Stimulated activated CD4-positive, alpha-beta T cell treated with anti-CD3 and anti-CD28 coated beads, Interleukin-12 subunit alpha, Interleukin-12 subunit beta, amount 100 ng/mL, for 4 hours (primary cell): ENCODE measurements at places on chromosomes 16 and 17.

GRCh38 chr17:58538811-58539409 is 24.5 kb upstream of the MTMR4 start:
- no peak for DNase-seq

DNA sequence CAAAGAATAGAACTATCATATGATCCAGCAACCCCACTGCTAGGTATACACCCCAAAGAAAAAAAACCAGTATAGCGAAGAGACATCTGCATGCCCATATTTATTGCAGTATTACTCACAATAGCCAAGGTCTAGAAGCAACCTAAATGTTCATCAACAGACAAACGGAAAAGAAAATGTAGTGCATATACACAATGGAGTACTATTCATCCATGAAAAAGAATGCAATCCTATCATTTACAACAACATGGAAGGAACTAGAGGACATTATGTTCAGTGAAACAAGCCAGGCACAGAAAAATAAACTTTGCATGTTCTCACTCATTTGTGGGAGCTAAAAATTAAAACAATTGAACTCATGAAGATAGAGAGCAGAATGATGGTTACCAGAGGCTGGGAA is 55.3 kb downstream of the WDR59 start:
- no peak for DNase-seq

DNA sequence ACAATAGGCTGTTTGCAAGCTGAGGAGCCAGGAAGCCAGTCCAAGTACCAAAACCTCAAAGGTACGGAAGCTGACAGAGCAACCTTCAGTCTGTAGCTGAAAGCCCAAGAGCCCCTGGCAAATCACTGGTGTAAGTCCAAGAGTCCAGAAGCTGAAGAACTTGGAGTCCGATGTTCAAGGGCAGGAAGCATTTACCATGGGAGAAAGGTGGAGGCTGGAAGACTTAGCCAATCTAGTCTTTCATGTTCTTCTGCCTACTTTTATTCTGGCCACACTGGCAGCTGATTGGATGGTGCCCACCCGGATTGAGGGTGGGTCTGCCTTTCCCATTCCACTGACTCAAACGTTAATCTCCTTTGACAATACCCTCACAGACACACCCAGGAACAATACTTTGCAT is 15.3 kb downstream of the CD300LB start:
- no peak for DNase-seq

DNA sequence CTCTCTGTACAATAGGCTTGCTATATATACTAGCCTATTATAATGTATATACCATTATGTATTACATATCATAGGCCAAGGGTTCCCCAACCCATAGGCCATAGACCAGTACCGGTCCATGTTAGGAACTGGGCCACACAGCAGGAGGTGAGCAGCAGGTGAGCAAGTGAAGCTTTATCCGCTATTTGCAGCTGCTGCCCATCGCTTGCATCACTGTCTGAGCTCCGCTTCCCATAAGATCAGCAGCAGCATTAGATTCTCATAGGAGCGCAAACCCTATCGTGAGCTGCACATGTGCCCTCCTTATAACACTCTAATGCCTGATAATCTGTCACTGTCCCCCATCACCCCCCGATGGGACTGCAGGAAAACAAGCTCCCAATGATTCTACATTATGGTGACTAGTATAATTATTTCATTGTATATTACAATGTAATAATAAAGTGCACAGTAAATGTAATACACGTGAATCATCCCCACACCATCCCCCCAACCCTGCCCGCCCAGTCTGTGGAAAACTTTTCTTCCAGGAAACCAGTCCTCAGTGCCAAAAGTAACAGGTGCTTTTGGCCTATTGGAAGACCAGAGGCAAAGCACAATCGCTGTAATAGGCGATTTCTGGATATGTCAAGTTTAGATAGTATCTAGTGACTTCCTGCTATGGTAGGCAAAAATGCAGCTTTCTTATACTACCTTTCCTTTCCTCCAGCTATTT is 84.1 kb downstream of the MYH11 start:
- DNase-seq = no peak

DNA sequence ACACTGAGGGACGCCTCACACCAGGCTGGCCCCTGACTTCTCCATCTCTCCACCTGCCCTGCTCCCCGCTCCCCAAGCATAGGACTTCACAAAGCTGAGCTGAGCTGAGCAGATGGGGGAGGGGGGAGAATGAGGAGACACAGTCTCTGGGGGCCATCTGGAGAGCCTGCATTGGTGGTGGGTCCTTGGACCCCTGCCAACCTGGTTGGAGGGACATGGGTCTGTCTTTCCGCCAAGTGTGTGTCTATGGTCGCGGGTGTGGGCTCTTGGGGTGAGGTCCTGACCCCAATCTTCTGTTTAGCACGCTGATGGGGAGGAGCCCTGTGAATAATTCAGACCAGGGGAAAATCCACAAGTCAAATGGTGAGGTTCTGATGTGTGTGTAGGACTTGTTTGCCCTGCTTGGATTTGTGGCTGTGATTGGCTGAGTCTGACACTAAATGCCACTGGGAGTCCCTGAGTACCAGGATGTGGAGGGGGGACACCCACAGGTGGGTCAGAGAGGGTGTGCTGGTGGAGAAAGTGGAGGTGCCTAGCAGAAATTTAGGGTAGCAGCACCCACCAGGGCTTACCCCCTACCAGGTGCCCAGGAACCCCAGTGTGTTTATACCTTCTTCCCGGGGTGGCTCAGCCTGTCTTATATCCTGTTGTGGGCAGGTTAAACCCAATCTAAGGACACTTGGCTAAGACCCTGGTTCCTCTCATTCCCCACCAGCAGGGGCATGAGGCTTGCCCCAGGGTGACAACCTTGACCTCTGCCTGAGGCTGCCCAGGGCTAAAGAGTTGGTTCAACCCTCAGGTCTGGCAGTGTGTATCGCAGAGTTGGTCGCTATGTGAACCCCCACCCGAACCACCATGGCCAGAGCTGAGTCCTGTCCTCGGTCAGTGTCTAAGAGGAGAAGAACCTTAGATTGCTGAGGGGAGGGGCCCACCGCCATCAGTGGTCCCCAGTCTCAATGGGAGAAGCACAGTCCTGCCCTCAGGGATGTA is 2.1 kb downstream of the FMNL1 start:
- DNase-seq = peak; percentile 47

DNA sequence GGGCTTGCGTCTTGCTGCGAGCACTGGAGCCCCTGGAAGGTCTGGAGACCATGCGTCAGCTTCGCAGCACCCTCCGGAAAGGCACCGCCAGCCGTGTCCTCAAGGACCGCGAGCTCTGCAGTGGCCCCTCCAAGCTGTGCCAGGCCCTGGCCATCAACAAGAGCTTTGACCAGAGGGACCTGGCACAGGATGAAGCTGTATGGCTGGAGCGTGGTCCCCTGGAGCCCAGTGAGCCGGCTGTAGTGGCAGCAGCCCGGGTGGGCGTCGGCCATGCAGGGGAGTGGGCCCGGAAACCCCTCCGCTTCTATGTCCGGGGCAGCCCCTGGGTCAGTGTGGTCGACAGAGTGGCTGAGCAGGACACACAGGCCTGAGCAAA is 7.4 kb downstream of the MPG start:
- no peak for DNase-seq

GRCh38 chr16:11144122-11144521 is 111.9 kb downstream of the SOCS1 start:
- DNase-seq = no peak
